Activated T-helper 17 cell treated with anti-CD3 and anti-CD28 coated beads, Interleukin-2, amount 50 U/mL, for 72 hours (primary cell): ENCODE measurements at places on chromosomes 5 and 9.

- no peak for ATAC-seq
These were observed 37.8 kb downstream of the EPB41L4B start for GRCh38 chr9:109283012-109283411.

DNA sequence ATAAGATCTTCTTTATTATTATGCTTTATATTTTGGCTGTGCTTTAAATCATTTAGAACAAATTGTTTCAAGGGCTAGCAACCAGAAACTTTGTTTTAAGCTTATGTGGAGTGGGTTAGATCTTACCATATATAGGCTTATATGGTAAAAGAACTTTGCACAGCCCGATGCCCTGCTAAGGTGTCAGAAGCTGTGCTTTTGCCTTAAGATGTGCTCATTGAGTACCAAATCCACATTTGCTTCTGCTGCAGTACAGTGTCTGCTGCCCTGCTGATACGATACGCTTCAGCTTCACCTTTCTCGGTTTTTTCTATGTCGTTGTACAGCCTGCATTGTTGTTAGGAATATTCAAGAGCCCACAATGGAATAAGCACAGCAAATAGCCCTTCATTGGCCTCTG is 34.8 kb downstream of the CD180 start:
- no peak for ATAC-seq

DNA sequence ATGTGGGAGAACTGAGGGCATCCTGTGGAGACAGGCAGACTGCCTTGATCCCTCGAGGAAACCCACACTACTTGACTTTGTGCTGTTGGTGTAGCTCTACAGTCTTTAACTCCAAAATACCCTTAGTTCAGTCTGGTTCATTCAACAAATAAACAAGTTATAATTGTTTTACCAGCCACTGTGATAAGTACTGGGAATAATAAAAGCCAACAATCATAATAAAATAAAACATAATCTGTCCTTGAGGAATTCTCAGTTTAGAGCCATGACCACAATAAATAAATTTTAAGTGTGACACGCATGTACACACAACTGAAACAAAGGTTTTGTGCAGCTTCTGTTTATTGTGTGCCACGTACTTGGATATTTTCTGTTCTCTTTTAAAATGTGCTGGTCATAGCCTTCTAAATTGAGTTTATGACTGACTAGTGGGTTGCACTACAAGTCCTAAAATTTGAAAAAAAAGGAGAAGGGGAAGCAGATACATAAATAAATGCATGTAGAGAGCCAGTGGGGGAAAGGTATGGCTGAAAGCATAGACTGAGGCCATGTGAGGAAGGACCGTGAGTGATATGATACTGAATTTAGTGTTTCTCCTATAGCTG is 6.2 kb upstream of the SCAMP1 start:
- no peak for ATAC-seq

- no peak for ATAC-seq
These were observed 42.3 kb upstream of the LPCAT1 start for GRCh38 chr5:1565737-1566734.

DNA sequence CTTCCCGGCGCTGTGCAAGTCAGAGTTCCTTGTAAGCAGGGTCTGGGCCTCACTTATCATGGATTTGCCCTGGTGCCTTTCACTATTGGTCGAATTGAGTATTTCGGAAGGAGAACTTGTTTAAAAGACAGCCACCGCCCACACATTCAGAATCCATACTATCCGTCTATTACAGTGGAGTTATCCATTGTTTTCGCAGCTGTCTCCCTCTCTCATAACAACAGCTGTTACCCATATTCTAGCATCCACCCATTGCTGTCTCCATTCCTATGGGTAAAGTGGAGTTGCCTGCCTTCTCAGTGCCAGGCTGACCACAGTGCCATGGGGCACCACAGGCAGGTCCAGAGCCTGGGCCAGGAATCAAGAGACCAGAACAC is 20.2 kb downstream of the FAXDC2 start:
- no peak for ATAC-seq

DNA sequence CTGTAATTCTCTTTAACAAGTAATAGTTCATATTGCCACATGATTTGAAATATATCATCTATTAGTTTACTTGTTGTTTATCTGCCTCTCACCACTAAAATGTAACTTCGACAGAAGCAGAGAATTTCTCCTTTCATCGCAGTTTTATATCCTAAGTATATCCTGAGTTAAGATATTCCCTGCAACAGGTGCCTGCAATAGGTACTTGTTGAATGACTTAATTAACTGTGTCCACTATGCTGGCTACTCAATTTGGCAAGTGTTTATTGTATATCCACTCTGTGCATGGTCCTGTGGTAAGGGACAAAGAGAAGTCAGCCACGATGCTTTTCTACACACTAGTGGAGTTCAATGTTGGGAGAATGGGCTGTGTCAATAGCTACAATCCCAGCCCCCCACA is 108.5 kb downstream of the PSAT1 start:
- no peak for ATAC-seq

DNA sequence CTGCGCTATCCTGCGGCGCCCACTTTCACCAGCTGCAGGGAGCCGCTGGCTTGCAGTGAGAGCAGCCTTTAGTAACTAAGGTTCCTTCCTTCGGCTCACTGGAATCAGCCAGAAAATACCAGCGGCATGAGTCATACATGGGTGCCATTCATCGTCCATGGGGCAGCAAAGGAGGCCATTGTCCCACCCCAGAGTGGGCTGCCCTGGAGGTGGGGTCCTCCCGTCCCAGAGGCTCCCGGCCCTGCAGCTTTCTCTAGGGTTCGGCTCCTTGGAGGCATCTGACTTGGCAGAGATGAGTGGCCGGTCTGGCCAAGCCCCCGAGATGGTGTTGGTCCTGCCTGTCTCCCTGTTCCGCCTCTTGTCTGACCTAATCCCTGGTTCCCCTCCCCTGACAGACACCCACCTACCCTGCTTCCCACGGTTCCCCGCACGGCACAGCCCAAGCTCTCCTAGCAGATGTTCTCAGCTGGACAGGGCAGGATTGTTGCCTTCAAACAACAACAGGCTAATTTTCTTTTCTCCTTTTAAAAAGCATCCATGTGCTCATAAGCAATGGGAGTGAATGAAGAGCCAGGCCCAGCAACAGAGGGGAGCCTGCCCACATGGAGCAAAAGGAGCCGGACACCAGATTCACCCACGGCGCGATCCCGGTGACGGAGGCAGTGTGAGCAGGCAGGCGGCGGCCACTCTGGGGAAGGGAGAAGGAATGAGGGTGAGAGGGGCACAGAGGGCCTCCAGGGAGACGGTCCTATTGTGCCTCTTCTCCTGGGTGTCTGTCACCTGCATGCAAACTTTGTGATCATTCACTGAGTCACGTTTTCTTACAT is 97.0 kb upstream of the COL5A1 start:
- ATAC-seq = no peak

DNA sequence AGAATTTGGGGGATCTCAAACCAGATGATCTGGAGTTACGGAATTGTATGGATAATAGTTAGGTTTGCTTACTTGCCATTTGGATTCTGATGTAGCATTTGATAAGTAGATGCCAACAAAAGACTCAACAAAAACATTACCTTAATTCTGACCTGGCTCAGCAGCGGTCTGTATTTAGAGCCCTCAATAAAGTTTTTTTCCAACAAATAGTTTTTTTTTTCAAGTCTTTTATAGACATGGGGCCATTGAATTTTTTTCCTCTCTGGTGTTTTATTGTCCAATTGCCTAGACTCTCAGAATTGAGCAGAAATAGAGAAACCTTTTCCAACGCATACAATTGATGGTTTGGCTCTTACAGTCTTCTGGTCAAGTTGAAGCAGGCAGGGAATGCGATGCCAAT is 192.8 kb upstream of the GAS1 start:
- ATAC-seq = no peak

DNA sequence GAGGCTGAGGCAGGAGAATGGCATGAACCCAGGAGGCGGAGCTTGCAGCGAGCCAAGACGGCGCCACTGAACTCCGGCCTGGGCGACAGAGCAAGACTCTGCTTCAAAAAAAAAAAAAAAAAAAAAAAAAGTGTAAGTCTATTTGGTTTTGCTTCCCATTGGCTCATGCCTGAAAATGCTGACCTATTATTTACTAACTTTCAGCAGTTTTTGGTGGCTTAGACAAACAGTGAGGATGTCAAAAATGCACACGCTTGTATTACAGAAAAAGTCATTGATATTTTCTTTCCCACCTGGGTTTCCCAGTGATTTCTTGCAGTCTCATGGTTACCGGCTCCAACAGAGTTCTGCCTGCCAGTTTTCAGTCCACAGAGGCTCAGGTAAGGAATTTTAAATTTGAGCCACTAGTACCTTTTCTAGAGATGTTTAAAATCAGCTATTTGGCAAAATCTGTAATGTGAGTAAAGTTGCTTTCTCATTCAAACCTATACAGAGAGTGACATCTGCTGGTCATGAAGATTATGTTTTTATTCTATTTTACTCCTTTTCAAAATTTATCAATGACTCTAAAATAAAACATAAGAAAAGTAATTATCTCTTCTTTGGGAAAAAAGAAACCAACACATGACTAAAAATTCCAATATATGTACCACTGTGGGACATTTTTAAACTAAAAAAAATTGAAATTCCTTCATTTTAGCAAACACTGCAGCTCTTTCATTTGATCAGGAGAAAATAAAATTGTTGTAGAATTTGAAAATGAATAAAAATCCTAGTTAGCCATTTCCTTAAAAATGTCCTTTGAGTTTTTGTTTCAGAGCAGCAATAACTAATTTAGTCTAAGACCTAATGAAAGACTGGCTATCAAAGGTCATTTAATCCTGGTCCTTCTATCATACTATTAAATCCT is 8.8 kb downstream of the FAM200C start:
- no peak for ATAC-seq

DNA sequence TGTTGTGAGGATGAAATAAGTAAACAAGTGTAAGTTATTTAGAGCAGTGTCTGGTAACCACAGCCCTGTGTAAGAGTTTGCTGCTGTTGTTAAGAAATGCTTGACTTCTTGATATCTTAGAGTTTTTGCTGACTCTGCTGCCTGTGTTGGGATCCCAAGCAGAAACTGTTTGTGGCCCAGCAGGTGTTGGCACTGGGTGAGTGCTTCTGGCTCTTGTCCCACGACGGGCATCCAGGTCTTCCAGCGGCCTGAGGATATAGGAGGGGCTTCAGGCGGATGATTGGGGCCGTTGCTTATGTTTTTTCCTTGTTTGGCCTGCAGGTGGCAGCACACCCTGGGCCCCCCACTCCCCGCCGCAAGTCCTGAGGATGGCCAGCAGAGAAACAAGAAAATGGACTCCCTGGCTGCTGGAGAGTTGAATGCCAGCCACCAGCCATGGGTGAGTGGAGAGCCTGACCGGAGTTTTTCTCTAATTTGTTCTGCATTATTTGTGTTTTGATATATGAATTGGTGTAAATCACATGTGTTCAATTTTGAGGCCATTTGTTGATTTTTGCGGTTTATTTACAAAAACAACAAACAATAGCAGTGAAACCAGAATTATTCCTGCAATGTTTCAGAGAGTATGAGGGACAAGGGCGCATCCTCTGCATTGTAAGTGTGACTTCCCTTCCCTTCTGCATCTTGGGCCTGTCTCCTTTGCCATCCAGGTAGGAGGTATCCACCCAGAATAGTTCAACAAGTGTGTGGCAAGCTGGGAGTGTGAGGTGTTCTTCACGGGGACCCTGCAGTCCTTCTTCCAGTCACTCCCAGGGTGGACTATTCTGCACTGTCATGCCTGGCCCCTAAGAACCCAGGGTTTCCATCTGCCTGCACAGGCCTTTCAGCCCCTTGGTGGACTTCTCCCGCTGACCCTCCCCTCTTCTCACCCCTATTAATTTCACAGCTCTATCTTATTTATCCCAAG is 50.3 kb downstream of the SLC22A5 start:
- ATAC-seq = peak; percentile 49

GRCh38 chr9:4680173-4680525 is 780 bp downstream of the CDC37L1 start:
- no peak for ATAC-seq

DNA sequence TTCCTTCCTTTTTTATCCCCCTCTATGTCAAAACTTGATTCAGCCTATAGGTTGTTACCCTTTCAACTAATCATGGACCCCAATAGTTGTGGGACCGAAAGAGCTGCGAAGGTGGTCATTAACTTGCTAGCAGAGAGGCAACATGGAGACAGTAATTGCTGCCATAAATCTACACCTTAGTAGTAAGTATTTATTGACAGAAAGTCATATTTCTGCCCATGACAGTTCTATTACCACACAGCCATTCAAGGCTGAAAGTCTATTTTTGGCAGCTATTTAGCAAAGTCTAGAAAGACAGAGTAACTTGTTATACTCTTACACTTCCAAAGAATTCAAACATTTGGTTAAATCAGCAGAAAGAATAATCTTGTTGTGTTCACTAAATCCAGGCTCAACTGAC is 236.2 kb downstream of the PRELID2 start:
- ATAC-seq = no peak

DNA sequence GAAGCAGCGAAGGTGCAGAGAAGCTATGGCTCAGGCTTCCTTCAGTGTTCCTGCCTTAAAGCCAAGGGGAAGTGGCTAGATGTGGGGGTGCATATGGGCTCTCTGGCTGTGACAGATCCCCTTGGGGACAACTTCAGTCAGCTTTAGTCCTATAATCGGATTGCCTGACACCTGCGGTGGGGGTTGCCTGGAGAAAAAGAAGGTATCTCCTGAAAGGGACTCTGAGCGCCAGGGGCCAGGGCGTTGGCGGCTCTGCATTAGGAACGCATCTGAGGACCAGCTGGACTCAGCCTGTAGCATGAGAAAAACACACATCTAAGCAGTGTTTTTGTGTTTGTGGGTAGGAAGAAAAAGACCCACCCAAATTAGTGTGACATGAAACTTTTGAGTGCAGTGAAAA is 84.3 kb upstream of the OTULINL start:
- no peak for ATAC-seq

GRCh38 chr9:92978345-92978875 is 31.1 kb downstream of the FGD3 start:
- ATAC-seq = no peak

DNA sequence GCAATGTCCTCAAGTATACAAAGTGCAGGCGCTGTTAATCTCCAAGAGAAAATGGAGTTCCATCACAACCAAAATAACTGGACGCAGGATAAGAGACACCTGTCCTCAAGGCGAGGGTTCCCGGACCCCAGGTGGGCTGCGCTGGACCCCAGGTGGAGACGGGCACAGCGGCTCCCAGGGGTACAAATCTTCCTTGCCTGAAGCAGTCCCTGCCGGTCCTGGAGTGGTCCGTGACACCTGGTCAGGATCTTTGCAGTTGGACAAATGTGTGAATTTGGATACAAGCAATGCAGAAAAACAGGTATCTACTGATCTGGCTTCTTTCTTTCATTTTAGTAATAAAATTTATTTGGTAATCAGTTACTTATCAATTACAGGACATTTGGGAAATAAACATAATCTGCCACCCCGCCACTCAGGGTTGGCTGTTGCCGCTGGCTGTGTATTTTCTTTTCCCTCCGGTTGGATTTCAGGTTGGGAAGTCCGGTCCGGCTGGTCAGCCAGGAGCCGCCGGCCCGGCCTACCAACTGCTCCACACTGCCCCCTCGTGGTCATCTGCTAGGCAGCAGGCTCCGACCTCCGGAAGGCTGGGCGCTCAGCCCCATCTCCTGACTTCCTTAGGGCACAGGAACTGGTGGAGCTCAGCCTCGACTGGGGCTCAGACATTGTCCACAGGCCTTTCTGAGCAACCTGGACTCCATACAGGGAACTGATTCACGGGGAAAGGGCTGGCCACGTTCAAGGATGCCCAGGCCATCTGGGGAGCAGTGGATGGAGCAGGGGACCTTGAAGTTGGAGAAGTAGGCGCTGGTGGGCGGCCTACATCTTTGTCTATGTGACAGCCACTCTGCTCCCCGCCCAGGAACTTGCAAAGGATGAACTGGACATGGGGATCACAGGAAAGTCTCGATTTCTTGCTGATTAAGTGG is 43.4 kb downstream of the NXNL2 start:
- peak; percentile 78 for ATAC-seq
